ENCODE measurements at places on chromosomes 4 and X.

- no peak for DNase-seq
These were observed 63.4 kb downstream of the DCAF12L1 start for GRCh38 chrX:126489116-126489695.

GRCh38 chr4:122787940-122788339, 38.7 kb upstream of the FGF2 start:
- no peak for DNase-seq

- no peak for DNase-seq
These were observed 620.9 kb upstream of the GALNT7 start for GRCh38 chr4:172547724-172548123.

DNA sequence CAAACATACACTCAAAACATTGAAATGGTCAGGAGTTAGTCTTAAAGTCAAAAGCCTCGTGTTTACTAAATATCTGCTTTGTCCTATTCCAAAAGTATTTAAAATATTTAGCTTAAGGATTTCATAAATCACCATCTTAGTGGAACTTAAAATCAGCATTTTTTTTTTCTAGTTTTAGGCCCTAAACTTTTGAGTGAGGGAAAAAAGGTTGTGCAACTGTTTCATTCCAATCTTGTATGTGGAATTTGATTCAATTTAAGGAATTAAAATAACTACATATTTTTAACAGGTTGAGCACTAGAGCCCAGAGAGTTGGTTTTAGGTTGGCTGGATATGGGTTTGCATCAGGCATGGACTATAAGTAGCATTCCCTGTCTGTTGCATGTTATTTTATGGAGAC, 35.7 kb upstream of the ANK2 start:
- no peak for DNase-seq

GRCh38 chrX:112735147-112735546, 55.4 kb upstream of the LHFPL1 start:
- DNase-seq, result no peak

DNA sequence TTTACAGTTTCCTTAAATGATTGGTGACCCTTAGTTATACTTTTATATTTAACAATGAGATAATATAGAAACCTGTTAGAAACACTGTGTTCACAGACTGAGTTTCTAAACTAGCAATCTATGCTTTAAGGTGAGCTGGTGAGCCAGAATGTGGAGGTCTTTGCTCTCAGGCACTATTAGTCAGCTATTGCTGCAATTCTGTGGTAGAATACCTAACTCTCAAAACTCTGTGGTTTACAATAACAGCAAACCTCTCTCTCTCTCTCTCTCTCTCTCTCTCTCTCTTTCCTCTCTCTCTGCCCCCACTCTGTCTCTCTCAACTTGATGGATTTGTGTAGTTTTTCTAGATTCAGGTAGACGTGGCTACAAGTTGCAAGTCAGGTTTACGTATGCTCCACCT, 17.6 kb upstream of the LCORL start:
- no peak for DNase-seq
